ENCODE measurements at places on chromosomes 16 and 17.

- no peak for DNase-seq
Measured at GRCh38 chr17:81304196-81305015, 9.3 kb upstream of the SLC38A10 start.

GRCh38 chr17:50861822-50862528 is 4.2 kb downstream of the TOB1 start:
- no peak for DNase-seq

- DNase-seq: no peak
Measured at GRCh38 chr16:56677474-56677873, 4.8 kb upstream of the MT1X start.

DNA sequence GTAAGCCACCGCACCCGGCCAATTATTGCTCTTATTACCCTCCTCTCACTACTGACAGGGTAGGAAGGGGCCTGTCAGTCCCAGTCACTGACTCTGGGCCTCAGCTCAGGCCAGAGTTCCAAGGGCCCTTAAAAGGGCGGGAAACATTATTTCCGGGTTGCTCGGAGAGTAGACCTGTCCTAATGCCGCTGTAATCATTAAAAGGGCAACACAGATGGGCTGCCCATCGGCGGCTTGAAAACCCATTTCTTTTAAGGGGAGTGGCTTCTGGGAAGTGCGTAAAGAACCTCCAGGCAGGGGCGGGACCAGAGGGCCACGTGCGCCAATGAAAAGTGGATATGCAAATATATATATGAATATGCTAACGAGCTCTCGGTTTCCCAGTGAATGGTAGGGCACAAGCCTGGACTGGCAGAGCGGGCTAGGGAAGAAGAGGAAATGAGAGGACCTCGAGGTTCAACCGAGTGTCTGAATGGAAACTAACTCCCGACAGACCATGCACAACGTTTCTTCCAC is 26.6 kb downstream of the PIPOX start:
- DNase-seq: no peak

DNA sequence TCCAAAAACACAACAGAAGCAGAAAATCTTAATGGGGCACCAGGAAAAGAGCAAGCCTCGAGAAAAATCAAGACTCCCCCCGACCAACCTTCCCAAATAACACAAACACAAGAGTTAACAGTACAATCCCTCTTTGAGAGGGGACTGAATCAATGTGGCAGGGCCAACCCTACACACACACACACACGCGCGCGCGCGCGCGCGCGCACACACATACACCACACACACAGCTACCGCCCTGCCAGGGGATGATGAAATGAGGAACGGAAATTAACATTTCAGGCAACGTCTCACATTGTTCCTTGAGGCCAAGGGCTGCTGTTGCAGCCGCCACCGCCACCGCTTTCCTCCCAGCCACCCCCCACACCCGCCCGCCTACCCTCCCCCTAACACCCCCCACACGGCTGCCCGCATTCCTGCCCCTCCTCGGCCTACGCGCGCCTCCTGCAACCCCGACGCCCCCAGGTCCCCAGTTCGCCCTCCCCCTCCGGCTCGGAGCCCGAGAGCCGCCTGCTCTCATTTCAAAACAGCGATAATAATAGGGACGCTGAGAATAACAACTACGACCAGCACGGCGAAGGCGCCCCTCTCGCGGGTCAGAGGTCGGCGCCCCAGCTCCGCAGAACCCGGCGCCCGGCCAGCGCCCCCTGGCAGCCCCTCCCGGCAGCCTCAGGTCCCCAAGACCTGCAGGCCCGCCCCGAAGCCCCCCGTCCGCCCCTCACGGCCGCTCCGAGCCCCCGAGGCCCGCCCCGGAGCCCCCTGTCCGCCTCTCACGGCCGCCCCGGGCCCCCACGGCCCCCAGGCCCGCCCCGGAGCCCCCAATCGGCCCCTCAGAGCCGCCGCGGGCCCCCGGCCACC is 1.1 kb downstream of the ANKRD11 start:
- peak; percentile 63 for DNase-seq

- no peak for DNase-seq
Measured at GRCh38 chr16:22333457-22333994, 36.3 kb downstream of the POLR3E start.

GRCh38 chr17:42680331-42680808 is 1.3 kb downstream of the CCR10 start:
- no peak for DNase-seq

GRCh38 chr17:79803997-79804855 is 7.3 kb upstream of the CBX8 start:
- DNase-seq: no peak

- no peak for DNase-seq
Measured at GRCh38 chr17:38715216-38715943, 10.3 kb downstream of the MLLT6 start.

- no peak for DNase-seq
Measured at GRCh38 chr17:21277332-21277731, 7.2 kb upstream of the MAP2K3 start.

- no peak for DNase-seq
Measured at GRCh38 chr16:54341892-54342776, 55.5 kb upstream of the IRX3 start.

DNA sequence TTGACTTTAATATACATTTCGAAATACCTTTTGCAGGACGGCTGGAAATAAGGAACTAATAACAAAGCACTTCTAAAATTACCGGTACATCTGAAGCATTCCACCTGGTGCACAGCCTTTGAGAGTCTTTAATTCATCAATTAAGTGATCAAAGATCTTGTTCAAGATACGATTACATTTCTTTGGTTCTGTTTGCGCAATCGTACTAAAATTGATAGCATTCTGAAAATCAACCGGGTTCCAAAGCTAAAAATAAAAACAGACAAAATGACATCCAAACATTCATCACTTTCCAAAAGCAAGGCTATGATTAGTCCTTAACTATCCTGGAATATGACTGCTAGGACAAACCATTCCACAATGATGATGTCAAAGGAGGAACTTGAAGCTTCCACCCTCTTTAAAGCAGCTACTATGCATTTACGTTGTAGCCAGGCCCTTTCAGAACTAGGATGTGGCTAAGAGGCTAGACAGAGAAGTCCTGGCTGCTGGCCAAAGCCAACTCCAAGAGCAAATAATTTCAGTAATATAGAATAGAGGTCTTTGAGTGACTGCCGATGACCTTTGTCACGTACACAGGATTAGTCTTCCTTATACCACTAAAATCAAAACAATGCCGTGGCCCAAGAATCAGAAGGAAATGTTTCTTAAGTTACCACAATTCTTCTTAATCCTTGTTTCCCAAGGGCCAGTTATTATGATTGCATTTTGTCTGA is 299.8 kb upstream of the PSMD7 start:
- no peak for DNase-seq

GRCh38 chr17:12756786-12757185 is 32.5 kb upstream of the ARHGAP44 start:
- no peak for DNase-seq

DNA sequence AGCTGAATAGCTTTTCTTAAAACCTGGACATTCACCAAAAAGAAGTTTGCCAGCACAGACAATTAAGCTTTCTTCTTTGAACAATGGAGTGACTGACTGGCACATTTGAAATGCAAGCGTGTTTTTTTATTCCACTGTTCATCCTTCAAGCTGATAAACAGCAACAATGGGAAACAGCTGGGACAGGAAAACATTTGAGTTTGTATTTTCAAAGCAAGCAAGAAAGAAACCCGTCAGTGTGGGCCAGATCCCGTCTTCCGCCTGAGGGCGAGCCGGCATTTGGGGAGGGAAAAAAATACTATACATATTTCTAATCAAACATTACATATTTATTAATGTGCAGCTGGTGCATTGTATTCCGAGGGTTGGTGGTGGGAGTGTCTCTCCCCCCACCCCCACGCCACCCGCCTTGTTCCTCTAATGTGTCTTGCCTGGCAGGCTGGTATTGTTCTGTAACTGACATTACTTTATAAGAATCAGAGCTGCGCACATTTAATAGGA is 94.3 kb downstream of the CYLD start:
- no peak for DNase-seq
